ENCODE measurements at places on chromosomes 7 and 10.

DNA sequence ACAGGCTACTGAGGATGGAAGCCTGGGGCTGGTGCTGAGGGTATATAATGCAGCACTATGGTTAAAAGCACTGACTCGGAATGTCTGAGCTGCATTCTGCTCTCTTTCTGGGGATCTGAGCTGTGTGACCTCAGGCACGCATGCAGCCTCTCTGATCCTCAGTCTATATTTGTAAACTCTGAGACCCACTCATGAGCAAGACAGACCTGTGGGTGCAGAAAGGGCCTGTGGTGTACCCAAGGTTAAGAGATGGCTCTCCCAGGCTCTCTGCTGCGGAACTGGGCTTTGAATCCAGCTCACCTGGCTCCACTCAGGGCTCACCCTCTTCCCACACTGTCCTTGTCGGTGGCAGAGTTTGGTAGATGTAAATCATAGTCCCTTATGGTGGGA lies 89.9 kb downstream of the CHST15 start:
- DNase-seq, result no peak

DNA sequence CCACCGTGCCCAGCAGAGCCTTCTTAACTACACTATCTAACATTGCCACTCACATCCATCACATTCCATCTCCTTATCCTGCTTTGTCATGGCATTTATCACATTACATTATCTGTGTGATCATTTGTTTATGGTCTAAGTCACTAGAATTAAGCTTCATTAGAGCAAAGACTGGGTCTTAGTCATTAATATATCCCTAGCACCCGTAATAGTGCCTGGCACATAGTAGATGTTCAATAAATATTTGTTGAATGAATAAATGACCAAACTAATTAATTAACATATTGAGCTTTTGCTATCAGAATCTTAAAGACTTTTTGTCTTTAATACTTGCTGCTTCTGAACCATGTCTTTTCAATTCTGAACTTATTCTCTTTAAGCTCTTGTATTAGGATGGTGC lies 5.9 kb upstream of the COPG2 start:
- no peak for DNase-seq

DNA sequence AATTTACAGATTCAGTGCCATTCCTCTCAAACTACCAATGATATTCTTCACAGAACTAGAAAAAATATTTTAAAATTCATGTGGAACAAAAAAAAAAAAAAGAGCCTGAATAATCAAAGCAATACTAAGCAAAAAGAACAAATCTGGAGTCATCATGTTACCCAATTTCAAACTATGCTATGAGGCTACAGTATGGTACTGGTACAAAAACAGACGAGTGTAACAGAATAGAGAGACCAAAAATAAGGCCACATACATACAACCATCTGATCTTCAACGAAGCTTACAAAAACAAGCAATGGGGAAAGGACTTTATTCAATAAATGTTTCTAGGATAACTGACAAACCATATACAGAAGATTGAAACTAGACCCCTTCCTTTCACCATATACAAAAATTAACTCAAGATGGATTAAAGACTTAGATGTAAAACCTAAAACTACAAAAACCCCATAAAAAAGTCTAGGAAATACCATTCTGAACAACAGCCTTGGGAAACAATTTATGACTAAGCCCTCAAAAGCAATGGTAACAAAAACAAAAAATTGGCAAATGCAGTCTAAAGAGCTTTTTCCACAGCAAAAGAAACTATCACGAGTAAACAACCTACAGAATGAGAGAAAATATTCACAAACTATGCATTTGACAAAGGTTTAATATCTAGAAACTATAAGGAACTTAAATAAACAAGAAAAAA lies 207.7 kb downstream of the PTN start:
- DNase-seq, result no peak

GRCh38 chr10:120570418-120570817 lies 113.4 kb downstream of the PLPP4 start:
- no peak for DNase-seq

DNA sequence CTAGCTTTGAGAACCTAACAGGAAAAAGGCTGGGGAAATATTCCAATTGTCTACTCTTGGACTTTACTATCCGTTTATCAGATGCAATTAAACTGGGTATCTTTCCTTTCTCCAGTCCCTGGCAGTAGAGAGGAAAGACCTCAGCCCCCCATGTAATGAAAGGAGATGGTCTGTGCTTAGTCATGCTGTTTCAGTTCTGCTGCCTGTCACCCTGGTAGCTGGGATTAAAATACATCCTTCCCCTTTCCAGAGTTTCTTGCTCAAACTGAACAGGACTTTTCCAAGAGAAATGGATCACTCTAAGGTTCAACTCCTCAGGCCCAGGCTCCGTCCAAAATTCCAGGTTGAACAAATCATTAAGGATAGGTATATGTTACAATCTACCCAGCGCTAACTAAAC lies 202.9 kb downstream of the PTEN start:
- DNase-seq, result no peak

DNA sequence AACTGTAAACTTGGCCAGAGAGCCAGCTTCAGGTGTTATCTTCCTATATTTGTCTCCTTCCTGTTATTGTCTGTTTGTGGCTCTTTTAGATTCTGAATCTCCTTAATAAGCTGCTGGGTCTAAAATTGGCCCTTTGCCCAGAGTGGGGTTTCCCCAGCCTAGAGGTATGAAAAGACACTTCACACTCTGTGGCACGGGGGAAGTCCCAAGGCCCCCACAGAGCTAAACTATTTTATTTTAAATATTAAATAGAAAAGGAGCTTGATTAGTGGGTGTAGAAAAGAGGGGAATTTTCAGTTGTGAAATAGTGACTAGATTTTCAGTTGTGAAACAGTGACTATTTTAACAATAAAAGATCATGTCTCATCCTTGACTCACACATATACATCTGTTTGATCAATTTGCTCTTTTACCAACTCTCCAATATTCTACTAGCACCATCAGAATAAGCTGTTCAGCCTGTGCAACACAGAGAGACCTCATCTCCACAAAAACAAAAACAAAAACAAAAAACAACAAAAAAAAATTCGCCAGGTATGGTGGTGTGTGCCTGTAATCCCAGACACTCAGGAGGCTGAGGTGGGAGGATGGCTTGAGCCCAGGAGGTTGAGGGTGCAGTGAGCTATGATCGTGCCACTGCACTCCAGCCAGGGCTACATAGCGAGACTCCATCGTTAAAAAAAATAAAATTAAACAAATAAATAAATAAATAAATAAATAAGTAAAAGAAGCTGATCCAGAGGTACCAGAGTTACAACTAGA lies 24.9 kb upstream of the ADO start:
- DNase-seq, result peak; percentile 69

DNA sequence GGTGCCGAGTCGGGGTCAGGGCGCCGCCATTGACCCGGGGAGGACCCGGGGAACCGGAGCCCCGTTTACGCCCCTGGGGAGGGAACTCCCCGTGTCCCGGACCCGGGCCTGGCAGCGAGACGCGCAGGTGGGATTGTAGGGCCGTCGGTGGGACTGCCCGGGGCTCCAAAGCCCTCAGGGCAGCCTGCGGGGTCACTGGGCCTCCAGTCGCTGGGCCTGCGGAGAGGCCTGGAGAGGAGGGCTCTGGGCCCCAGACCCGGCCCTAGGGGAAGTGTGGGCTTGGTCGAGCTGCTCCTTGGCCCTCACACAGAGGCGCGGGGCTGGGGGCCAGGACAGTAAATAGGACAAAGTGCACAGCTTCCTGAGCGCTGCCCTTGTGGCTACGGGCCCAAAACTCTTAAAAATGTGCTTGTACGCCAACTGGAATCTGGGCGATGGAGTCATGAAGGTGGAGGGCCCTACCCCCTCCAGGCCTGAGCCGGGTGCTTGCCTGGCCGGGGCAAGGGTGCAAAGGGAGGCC lies 657 bp downstream of the ECHDC3 start:
- DNase-seq, result no peak

- DNase-seq, result no peak
Measured at GRCh38 chr10:121609426-121610380, 11.5 kb upstream of the FGFR2 start.

- DNase-seq, result no peak
Measured at GRCh38 chr7:129610709-129611245, 743 bp upstream of the NRF1 start.

GRCh38 chr7:8111282-8111960 lies 142.8 kb downstream of the GLCCI1 start:
- no peak for DNase-seq

DNA sequence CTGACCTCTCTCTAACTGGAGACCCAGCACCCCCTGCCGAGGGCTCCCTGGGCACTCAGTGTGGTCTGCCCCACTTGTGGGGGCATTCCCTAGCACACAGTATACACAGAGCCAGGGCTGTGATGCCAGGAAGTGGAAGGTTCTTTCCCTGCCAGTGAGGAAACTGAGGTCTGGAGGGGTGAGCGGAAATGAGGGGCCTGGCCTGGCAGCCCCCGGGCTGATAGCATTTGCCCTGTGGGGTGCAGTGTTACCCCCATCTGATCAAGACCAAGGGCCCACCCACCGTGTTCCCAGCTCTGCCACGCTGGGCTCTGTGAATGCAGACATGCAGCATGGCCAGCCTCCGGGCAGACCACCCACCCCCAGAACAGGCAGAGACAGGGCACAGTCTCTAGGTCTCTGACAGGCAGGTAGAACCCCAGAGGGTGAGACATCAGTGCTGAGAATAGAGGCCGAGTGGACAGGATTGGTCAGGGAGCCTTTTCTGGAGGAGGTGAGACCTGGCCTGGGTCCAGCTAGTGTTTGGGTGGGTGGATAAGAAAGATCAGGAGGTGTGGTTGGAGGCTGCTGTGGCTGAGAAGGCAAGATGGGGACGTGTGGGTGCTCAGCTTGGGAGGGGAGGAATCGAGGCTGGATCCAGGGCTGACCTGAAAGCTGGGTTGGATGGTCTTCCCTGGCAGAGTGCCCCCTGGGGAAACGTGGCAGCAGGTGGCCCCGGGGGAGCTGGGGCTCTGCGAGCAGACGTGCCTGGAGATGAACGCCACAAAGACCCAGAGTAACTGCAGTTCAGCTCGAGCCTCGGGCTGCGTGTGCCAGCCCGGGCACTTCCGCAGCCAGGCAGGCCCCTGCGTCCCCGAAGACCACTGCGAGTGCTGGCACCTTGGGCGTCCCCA lies 10.8 kb upstream of the ZNF862 start:
- DNase-seq, result no peak

- DNase-seq, result no peak
Measured at GRCh38 chr10:48469516-48470020, 135.3 kb downstream of the ARHGAP22 start.

DNA sequence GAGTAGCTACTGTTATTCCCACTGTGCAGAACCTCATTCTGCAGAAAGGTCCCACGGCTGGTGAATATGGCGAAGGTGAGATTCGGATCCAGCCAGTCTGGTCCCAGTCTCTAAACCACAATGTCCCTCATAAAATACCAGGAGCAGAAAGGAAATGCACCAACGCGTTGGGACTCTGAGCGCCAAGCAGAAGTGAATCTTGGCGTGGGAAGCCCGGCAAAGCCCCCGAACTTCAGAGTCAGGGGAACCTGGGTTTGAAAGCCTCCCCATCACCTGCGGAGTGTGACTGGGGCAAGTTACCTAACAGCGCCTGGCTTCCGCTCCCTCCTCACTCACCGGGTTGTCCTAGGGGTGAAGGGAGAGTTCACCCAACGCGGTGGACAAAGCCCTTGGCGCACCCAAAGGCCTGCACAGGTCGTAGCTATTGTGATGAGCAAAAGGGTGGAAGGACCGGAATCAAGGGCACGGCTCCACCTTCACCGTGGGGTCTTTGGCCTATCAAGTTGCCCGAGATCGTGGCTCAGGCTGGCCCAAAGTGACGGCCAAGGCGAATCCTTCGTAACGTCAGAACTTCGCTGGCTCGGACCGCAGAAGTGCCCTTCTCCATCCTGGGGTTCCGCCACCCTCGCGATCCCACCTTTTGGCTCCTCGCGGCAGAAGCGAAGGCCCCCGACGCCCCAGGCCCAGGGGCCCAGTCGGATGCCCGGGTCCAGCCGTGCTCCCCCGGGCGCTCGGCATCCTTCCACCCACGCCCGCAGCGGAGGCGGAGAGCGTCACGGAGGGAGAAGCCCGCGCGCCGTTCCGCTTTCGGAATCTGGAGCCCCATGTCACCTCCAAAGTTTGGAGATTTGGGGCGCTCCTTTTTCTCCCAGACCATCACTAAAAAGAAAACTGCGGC lies 811 bp downstream of the RGS10 start:
- no peak for DNase-seq

- no peak for DNase-seq
Measured at GRCh38 chr10:121138112-121138860, 287.1 kb downstream of the WDR11 start.

DNA sequence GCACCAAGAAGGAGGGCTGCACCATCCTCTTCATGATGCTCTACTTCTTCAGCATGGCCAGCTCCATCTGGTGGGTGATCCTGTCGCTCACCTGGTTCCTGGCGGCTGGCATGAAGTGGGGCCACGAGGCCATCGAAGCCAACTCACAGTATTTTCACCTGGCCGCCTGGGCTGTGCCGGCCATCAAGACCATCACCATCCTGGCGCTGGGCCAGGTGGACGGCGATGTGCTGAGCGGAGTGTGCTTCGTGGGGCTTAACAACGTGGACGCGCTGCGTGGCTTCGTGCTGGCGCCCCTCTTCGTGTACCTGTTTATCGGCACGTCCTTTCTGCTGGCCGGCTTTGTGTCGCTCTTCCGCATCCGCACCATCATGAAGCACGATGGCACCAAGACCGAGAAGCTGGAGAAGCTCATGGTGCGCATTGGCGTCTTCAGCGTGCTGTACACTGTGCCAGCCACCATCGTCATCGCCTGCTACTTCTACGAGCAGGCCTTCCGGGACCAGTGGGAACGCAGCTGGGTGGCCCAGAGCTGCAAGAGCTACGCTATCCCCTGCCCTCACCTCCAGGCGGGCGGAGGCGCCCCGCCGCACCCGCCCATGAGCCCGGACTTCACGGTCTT lies 1.9 kb downstream of the FZD1 start:
- DNase-seq, result no peak

GRCh38 chr7:138089080-138089901 lies 13.0 kb downstream of the AKR1D1 start:
- DNase-seq, result no peak

DNA sequence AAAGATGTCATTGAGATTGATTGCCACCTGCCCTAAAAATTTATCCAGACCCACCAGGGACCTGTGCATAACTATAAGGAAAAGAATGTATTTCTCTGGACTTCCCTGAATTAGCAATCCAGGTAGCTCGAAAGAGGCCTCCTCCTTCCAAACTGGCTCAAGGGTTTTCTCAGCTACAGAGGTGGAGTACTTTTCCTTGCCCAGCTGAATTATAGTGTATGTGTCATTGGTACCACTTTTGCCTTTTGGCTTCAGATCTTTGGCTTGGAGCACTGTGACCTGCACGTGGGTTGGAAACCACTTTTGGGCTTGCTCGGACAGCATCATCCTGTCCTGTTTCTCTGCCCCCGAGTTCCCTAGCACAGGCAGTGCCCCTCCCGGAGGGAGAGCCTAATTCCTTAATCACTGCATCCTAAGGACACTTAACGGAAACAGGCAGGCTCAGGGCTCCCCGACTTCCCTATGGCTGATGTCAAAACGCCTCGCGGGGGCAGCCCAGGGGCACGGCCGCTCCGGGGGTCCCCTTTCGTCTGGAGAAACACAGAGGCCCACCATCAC lies 825 bp downstream of the RAB11FIP2 start:
- peak; percentile 0 for DNase-seq

- DNase-seq, result no peak
Measured at GRCh38 chr7:157568106-157568769, 231.4 kb downstream of the DNAJB6 start.

- no peak for DNase-seq
Measured at GRCh38 chr7:155247479-155248365, 50.0 kb upstream of the INSIG1 start.

- no peak for DNase-seq
Measured at GRCh38 chr10:43255634-43256431, 11.0 kb downstream of the RASGEF1A start.

GRCh38 chr7:7798510-7798909 lies 80.1 kb upstream of the RPA3 start:
- no peak for DNase-seq

Data from stimulated activated CD8-positive, alpha-beta memory T cell treated with anti-CD3 and anti-CD28 coated beads, Interleukin-2, amount 100 ng/mL, for 1 hour (primary cell).